Left ventricle myocardium superior (tissue), 1 donor: ENCODE measurements at places on chromosomes 7 and 10.

GRCh38 chr10:27815261-27815660 lies 69.6 kb upstream of the MKX start:
- DNase-seq = no peak

DNA sequence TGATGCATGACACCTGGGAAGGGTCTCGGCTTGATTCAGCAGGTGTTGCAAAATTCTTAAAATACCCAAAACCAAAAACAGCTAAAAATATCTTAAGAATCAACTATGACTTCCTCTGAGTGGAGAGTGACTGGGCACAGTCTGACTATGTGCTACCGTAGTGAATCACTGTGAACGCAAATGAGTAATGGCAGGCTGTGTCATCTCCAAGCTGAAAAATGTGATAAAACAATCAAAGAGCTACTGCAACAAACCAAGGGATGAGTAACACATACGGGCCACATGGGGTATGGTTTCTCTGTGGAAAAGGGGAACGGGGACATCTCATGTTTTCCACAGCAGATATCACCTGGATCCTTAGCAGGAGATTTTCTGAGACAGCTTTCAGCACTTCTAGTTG lies 127.5 kb downstream of the ABCA13 start:
- no peak for DNase-seq

- peak; percentile 29 for DNase-seq
These were observed 827 bp downstream of the CSTF2T start for GRCh38 chr10:51698473-51699063.

DNA sequence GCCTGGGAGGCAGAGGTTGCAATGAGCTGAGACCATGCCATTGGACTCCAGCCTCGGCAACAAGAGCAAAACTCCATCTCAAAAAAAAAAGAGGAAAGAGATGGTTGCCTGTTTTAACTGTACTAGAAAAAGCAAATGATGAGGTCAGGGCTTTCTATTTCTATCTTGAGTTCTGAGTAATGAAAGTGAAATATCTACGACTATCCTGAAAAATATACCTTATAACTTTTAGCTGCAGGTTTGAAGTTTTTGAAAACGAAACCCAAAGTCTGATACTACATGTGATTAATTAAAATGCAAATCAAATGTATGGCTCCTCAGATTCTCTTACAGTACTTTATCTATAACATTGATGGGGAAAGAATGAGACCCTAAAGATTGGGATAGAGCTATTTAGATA lies 636.2 kb upstream of the LRRN3 start:
- DNase-seq = no peak

- DNase-seq = no peak
These were observed 11.2 kb upstream of the GSTK1 start for GRCh38 chr7:143252006-143252405.

- no peak for DNase-seq
These were observed 34.3 kb downstream of the CDCA7L start for GRCh38 chr7:21911341-21911875.

DNA sequence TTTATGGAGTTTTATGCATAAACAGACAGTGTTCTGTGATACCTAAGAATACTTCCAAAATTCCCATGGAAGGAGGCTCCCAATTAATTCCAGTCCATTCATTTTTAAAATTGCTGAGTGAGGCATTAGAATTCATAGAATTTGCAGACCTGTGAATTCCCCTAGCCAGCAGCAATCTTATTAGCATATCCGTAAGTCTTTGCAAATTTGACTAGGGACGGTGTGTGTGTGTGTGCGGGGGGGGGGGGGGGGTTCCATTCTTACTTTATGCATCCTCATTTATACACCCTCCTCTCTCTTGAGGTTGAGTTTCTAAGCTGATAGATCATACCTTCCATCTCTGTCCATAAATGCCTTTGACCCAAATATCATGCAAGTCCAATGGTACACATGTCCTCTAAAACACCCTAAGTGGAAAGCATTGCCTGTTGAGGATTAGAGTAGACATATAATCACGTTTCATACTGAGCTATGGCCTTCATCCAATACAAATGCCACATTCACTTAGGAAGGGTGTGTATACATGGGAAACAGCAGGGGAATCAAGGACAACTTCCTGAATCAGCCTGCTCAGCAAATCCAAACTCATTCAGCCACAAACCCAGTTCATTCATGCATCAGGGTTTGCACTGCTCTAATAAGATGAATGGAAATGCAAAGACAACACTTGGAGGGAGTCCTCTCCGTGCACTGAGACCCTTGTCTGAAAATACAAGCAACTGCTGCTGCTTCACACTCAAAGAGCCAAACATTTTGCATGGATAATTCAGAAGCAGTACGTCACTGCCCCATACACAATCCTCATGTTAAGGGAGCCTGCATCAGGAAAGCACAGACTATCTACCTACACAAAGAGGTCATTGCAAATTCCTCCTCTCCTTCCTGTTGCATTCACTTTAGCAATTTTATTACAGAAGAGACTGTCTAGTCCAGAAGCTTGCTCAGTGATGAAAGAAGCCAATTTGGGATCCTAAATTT lies 350.8 kb downstream of the KCNMA1 start:
- DNase-seq = no peak

DNA sequence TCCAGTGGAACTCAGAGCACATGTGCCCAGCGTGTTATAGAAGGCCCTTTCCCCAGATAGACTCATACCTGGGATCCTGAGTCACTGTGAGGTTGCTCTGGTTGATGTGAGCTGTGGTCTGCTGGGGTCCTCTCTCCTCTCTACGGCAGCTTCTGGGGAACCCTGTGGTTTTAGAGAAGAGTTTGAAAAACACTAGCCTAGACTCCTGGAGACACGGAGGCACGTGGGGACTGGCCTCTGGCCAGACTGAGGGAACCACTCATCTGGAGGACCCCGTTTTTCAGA lies 10.3 kb downstream of the ZNF775 start:
- no peak for DNase-seq

DNA sequence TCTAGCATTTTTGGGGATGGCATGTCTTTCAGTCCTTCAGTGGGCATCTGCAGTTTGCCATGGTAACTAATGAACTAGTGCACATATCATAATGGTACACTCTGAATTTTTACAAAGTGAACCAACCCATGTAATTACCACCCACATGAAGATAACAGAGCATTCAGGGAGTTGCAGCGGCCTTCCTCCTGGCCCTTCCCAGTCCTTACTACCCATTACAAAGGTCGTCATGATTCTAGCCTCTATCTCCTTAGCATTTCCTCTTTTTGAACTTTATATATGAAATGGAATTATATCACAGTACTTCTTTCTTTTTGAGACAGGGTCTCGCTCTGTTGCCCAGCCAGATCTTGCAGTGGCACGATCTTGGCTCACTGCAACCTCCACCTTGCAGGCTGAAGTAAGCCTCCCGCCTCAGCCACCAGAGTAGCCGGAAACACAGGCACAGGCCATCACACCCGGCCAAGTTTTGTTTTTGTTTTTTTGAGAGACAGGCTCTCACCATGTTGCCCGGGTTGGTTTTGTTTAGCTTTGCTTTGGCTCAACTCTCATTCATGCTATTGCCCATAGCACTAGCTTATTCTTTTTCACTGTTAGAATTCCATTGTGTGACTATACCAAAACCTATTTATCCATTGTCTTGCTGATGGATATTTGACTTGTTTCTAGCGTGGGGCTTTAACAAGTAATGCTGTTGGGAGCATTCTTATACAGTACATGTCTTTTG lies 79.2 kb downstream of the APBB1IP start:
- no peak for DNase-seq

- no peak for DNase-seq
These were observed 70.1 kb downstream of the HACD1 start for GRCh38 chr10:17547060-17547459.

- no peak for DNase-seq
These were observed 57.2 kb downstream of the CREB5 start for GRCh38 chr7:28469562-28469961.

DNA sequence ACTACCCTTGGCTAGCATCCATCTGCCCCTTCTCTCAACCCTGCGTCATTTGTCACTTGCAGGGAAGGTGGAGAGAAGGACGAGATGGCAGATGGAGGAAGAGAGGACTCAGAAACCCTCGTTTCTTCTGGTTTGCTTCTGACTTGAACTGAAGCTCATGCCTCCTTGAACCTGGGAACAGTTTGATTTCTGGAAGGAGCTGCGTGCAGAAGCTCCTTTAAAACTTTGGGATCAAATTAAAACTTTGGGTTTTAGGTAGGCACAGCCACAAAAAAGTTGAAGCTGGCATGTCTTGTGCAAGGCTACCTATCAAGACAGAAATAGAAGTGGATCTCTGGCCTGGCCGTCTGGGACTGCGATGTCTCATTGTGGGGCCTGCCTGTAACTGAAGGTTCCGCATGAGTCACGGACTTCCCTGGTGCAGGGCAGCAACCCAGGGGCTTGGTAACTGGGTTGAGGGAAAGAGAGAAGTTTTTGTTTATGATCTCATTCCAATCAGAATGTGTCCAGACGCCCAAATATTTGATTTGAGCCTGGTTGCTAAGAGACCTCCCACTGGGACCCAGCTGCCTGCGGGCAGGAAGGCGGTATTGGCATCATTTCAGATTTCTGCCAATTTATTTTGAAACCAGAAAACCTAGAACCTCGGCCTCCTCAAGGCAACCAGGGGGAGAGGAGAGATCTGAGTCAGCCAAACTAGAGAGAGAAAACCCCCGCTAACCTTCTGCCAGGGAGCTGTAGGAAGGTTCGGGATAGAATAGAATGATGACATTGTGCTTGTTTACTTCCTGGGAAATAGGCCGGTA lies 15.8 kb upstream of the CAMK1D start:
- DNase-seq = peak; percentile 63

- DNase-seq = no peak
These were observed 12.1 kb upstream of the MRPS17 start for GRCh38 chr7:55939514-55940123.

DNA sequence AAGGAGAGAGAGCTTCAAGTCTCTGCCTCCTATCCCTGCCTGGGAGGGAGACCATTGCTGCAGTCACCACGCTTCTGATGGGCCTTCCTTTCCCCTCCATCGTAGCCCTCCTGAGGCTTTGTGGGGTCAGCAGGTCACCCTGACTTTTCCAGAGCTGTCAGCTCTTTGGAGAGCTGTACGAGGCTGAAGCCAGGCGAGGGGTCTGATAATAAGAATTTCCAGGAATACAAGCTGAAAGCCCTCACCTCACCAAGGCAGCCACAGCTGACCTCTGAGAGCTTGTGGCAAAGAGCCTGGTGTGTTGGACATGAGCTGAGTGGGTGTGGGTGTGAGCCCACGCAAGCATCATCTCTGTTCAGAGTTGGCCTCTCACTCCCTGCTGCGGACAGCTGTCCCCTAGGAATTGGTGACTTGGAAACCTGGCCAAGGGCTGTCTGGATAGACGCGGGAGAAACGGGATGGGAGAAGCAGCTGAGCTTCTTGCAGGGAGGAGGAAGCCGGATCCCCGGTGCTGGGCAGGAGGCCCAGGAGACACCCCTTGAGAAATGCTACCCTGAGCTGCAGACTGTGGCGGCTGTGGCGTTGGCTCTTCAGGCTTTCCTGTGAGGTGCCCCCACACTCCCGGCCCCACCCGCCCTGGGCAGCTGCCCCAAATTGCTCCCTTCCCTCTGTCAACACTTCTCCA lies 122.1 kb upstream of the BTBD16 start:
- peak; percentile 89 for DNase-seq

DNA sequence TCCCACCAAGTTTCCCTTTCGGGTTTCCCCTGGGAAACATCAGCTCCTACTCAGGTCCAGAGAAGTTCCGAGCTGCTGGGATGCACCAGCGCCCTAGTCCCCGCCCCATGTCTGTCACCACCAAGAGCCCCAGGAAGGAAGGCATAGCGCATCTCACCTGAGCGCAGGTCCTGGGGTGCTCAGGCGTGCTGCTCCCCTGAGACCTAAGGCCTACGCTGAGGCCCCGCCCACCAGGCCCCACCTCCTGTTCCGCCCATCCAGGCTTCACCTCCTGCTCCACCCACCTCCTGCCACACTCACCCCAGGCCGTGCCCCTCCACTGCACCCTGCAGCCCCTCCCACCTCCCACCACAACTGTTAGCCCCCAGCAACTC lies 1.2 kb upstream of the TFR2 start:
- DNase-seq = no peak

DNA sequence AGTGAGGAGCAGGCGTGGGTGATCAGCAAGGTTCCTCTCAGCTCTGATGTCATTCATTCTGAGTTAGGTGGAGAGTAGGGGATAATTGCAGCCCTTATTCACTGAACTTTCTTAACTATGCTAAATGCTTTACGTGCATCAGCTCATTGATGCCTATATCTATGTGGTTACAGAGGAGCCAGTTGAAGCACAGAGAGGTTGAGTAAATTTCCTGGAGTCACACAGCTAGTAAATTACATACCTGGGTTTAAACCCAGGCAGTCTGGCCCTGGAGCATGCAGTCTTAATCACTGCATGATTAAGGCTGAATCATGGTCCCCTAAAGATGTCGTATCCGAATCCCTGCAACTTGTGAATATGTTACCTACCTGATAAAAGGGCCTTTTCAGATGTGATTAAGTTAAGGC lies 99.6 kb downstream of the GRK5 start:
- DNase-seq = no peak

DNA sequence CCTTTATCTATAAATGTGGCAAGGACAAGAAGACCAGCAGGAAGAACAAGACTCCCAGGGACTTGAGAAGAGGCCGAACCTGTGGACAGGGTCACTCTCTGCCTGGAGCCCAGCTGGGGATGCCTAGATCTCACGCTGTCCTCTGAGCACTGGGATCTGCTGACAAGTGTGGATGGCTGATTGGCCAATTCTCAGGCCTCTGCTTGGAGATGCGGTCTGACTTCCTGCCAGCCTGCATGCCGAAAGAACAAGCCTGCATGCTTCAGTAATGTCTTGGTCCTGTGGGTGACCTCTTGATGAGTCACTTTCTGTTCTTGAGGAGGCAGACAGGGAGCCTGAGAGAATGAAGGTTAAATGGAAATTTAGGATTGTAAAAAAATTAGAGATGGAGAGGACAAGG lies 84.7 kb downstream of the TMEM178B start:
- peak; percentile 46 for DNase-seq

GRCh38 chr7:17298840-17299482 lies 509 bp downstream of the AHR start:
- DNase-seq = peak; percentile 78

DNA sequence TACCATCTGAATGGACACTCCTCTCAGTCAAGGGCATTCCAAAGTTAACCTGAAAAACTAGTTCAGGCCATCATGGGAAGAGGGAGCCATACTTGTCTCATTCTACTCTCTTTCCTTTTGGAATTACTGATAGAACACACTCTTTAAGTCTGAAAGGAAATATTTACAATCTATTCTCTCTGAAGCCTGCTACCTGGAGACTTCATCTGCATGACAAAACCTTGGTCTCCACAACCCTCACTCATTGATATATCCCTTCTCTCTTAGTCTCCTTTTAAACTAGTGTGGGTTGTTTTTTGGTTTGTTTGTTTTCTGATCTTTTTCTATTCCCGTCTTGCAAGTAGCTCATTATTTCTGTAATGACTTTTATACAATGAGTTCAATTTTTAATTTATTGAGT lies 169.5 kb downstream of the C1GALT1 start:
- no peak for DNase-seq

- DNase-seq = no peak
These were observed 74.1 kb upstream of the ANK3 start for GRCh38 chr10:60463746-60464145.

DNA sequence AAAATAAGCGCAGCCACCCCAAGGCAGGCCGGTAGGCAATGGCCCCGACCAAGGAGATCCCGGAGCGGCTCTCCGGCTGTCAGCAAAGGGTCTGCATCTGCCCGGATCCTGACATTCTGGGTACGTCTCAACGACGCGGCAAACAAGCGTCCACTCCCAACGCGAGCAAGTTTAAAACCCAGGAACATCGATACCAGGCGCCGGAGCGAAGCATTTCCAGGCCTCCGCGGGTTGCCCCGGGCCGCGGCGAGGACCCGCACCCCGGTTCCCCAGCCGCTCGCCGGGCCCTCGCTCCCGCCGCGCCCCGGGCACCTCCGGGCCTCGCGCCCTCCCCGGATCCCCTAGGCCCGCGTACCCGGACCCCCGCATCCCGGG lies 453 bp downstream of the URGCP start:
- DNase-seq = peak; percentile 46
